ENCODE measurements at places on chromosomes 3 and 15.

DNA sequence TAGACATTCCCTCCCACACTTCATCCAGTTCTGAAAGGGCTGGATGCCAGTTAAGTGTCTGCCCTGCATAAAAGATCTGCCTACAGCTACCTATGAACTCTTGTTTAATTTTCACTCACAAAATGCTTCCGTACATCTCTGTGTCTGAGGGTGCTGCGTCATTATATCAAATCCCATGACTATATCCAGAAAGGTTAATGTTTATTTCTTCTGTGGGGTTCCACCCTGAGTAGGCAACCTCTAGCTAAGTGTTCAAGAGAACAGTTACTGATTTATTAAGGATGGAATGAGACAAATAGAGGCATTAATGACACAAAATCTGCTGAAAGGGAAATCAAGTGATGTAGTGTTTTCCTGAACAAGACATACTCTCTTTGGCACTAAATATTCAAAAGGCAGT is 220.2 kb downstream of the MTHFS start:
- DNase-seq, result no peak

DNA sequence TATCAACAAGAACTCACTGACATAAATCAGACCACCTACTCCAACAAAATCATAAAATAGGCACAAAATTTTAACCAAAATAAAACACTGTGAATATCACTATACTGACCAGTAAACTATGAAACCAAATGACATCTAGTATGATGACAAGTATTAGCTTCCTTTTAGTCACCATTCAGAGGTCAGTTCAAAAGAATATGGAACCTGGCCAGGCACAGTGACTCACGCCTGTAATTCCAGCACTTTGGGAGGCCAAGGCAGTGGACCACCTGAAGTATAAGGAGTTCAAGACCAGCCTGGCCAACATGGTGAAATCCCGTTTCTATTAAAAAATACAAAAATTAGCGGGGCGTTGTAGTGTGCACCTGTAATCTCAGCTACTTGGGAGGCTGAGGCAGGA is 65.8 kb downstream of the SMARCC1 start:
- no peak for DNase-seq

- no peak for DNase-seq
Observed at GRCh38 chr15:49423021-49423420, at the start of gene FGF7. TSS of gene FGF7 (plus strand) at chr15:49423242. CDS start at chr15:49424298, 1,056 bp downstream.

DNA sequence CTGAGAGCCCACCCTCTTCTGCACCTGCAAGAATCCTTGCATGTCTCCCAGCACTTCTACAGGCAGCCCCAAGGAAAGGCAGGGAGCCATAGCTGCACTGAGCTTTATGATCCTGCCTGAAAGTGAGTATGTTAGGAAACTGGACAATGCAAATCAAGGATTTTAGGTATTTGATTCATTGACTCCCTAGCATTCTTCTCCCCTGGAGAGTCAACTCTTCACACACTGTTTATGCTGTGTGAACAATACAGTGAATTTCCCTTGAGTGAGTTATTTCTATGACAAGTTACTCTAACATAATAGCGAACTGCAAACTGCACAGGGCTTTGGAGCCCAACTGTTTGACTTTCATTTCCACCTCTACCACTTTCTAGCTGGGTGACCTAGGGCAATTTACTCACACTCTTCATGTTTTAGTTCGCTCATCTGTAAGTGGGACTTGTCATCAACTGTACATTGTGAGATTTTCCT is 96.0 kb upstream of the PHLDB2 start:
- no peak for DNase-seq

GRCh38 chr15:40246496-40247280 is 7.8 kb downstream of the PAK6 start:
- DNase-seq, result no peak

GRCh38 chr3:127552038-127552437 is 38.5 kb downstream of the TPRA1 start:
- DNase-seq, result no peak

- DNase-seq, result no peak
Observed at GRCh38 chr3:113266738-113267137, 55.4 kb downstream of the BOC start.

GRCh38 chr3:122563717-122564025 is 429 bp downstream of the PARP9 start:
- DNase-seq, result no peak

GRCh38 chr15:98866511-98866910 is 141.1 kb downstream of the PGPEP1L start:
- DNase-seq, result no peak

Data from stimulated activated CD8-positive, alpha-beta memory T cell treated with anti-CD3 and anti-CD28 coated beads, Interleukin-7, amount 100 ng/mL, for 1 hour (primary cell).